ENCODE measurements at places on chromosomes 1 and 21.

DNA sequence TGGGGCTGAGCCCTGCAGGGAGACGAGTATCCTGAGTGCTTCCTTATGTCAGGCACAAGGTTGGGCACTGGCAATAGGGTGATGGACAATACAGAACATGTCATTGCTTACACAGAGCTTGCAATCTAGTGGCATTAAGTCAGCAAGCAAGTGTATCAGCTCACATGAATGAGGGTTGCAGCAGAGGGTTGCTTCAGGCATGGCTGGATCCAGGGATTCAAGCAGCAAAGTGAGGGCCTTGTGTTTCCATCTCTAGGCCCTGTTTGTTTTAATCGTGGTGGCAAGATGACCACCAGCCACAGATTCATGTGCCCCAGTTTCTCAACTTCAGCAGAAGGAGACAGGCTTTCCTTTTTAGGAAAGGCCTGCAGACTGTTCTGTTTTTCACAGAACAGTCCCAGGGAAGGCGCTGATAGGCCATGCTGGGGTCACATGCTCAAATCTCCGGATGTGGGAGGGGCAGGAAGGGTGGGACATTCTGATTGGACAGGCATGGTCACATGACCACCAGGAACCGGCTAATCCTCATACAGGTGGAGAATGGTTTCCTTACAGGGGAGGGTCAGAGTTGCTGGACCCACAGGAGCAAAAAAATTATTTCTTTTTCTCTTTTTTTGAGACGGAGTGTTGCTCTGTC, 14.4 kb downstream of the PLOD1 start:
- DNase-seq, result peak; percentile 15

GRCh38 chr1:33022650-33023200, 14.0 kb downstream of the AK2 start:
- DNase-seq, result no peak

DNA sequence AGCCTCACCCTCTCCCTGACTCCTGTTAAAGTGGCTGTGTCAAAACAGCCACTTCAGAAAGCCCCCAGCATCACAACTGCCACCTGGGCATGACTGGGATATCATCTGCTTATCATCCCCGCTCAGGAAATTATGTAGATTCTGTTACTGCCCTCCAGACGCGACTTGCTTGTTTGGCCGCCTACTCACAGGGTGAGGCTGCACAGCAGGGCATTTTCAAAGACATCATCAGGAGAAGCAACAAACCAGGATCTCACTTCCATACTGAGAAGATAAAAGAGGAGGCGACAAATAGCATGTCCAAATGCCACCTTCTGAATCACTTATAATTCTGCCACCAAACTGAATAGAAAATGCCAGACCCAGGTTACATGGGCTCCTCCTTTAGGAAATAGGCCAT, 94.8 kb downstream of the MIS18A start:
- no peak for DNase-seq

- peak; percentile 64 for DNase-seq
Measured at GRCh38 chr1:27099587-27100334, 55.2 kb downstream of the SLC9A1 start.

- no peak for DNase-seq
Measured at GRCh38 chr1:60865166-60865565, 217.2 kb upstream of the NFIA start.

- no peak for DNase-seq
Measured at GRCh38 chr1:248404024-248404423, 1.2 kb downstream of the OR2T1 start.

- DNase-seq, result peak; percentile 15
Measured at GRCh38 chr1:25677193-25677773, 60.7 kb downstream of the MAN1C1 start.

- peak; percentile 60 for DNase-seq
Measured at GRCh38 chr1:6497215-6497866, 5.9 kb upstream of the PLEKHG5 start.

- DNase-seq, result peak; percentile 42
Measured at GRCh38 chr1:8427986-8428385, 110.1 kb downstream of the SLC45A1 start.

DNA sequence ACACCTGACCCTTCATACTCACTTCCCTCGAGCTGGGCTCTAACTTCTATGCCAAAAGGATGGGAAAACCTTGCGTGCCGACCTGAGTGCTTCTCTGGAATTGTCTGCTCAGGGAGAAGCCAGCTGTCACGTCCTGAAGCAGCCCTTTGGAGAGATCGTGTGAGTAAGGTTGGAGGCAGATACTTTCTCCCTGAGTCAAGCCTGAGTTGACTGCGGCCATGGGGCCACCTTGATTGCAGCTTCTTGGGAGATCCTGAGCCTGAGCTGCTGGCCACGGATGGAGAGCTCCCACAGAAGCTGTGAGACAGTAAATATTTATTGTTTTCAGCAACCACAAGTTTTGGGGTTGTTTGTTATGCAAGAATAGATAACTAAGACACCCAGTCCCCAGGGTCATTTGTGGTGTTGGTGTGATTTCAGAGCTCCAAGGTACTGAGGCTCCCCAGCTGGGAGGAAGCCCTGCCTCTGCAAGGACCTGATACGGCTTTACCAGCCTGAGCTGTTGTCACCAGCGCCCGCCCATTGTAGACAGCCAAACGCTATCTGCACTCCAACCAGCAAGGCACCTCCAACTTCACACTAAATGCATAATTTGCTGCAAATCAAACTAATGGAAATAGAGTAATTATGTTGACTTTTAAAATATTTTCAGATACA, 531.6 kb downstream of the PTPRU start:
- no peak for DNase-seq

Measured in CD4-positive, alpha-beta T cell treated with Interferon alpha-2 for 1 hour (primary cell).